ENCODE measurements at places on chromosomes 3 and 15.

GRCh38 chr15:42796955-42797782 lies 60.2 kb upstream of the CDAN1 start:
- DNase-seq: no peak

GRCh38 chr15:96767703-96768434 lies 437.4 kb downstream of the NR2F2 start:
- no peak for DNase-seq

DNA sequence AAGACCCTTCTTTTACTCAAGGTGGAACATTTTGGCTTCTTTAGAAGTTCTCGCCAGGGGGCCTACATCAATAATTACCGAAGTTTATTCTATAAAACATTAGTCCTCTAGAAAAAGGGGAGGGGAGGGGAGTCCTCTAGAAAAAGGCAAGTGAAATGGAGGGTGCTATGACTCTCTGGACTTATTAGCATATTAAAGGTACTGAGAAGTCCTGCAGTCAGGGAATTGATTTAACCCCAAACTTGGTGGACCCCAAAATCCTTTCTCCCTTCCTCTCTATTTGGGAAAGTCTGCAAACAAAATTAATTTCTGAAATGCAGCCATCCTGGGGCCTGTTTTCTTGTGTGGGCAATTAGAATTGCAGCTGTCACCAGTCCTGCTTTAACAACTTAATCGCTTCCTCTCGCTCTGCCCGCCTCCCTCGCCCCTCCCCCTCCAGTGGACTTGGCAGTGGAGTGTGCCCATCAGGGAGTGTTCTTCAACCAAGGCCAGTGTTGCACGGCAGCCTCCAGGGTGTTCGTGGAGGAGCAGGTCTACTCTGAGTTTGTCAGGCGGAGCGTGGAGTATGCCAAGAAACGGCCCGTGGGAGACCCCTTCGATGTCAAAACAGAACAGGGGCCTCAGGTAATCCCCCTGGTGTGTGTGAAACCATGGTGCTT lies 18.9 kb upstream of the LRRK1 start:
- DNase-seq: no peak

GRCh38 chr3:153896197-153896596 lies 225.0 kb upstream of the ARHGEF26 start:
- no peak for DNase-seq

DNA sequence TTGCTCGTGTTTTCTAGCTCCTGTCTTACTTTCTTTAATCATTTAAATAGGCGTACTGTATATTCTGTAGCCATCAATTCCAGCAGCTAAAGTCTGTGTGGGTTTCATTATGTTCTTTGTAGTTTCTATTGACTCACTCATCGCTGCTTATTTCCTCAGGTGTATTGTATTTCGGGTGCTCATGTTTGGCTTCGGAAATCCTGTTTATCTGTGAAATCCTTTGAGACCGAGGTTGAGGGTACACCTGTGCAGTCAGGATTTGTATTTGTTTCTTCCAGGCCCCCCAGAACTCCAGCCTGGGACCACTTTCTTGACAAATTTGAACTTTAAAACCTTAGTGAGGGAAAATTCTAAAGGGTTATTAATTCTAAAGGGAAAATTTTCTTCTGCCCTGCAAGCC lies 2.0 kb upstream of the PAK2 start:
- no peak for DNase-seq

DNA sequence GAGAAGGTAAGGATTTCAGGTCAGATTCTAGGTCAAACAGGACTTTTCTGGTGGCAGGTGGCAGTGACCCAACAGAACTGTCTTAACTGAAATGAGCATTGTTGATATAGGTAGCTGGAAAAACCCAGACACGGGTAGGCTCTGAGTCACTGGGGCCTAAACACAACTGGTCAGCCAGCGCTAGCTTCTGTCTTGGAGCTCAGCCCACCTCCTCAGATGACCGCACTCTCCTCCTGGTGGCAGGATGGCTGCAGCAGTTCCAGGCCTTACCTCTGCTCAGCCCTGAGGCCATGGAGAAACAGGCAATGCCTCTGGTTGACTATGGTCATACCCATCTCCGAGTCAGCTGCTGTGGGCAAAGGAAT lies 61.1 kb upstream of the GATA2 start:
- DNase-seq: no peak

- DNase-seq: no peak
Observed at GRCh38 chr15:67127965-67128364, 62.6 kb downstream of the SMAD3 start.

GRCh38 chr3:171176244-171176933 lies 149.9 kb upstream of the SLC2A2 start:
- DNase-seq: no peak

- no peak for DNase-seq
Observed at GRCh38 chr3:40262331-40262730, 47.2 kb upstream of the EIF1B start.

GRCh38 chr3:160820430-160820829 lies 64.4 kb downstream of the PPM1L start:
- no peak for DNase-seq

GRCh38 chr3:45112939-45113338 lies 33.2 kb downstream of the CDCP1 start:
- DNase-seq: no peak

DNA sequence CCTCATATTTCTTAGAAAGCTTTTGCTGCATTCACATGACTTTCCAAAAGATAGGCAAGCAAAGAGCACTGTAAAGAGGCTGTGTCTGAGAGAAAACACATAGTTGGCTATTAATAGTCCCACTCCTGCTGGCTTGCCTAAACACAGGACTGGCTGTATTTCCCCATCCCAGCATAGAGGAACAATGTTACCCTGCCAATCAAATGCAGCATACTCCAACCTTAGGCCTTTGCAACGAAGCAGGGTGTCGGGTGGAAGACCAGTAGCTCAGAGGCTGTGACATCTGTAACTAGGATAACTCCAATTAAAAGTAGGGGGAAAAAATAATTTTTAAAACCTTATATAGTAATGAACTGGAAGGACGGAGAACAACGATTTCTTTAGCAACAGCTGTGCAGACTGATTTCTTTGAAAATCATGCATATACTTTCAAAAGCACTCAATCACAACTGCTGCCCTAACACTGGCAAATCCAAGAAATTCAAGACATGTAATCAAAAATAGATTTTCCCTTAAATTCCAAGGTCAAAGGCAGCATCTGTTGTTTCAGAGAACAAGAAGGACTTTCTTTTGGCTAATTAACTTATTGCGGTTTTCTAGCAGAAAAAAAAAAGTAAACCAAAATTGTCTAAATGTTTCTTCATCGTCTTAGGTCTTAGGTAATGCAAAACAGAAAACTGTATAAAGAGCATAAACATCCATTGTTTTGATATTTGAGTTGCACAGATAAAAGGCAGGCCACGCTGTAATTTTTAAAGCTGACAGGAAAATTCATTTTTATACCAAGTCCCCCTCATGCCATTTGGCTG lies 139.3 kb downstream of the TNIK start:
- DNase-seq: no peak

GRCh38 chr3:62774221-62774620 lies 101.0 kb downstream of the CADPS start:
- no peak for DNase-seq

DNA sequence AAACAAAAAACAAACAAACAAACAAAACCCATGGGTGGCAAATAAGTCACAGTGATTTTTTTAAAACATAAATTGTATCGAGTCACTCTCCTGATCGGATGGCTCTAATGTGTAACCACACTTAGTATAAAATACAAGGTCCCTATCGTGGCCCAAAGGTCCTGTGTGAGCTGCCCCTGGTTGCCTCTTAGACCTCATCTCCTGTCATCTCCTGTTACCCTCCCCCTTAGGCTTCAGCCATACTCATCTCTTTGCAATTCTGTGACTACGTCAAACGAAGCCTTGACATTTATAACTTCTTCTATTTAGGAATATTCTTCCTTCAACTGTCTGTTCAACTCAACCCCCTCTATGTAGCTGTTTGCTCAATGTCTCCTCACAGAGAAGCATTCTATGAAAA lies 43.9 kb upstream of the TTBK2 start:
- DNase-seq: no peak

- no peak for DNase-seq
Observed at GRCh38 chr15:26070095-26070532, 207.0 kb upstream of the ATP10A start.

DNA sequence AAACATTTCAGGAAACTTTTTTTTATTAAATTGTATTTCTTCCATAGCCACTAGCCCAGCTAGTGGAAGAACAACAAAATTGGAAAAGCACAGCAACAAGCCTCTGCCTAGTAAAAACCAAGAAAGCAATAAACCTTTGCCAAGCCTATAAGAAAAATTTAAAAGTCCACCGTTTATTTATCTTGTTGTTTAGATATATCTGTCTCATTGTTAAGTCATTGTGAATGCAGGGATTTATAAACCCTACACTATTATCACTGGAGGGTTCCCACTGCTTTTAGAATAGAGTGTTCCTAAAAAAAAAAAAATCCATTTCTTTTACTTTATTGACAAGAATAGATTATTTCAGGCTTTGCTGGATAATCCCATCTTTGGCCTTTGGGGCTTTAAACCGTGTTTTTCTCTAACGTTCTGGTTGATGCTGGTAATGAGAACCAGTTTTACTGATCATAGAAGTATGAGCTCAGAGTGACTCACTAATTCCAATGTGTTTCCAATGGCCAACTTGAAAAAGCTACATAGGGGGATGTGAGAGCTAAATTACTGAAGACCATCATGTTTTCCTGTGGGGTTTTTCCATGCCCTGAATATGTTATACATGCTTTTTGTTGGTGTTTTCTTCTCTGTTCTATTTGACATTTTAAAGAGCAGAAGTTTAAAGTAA lies 634.1 kb downstream of the RBMS3 start:
- DNase-seq: no peak

DNA sequence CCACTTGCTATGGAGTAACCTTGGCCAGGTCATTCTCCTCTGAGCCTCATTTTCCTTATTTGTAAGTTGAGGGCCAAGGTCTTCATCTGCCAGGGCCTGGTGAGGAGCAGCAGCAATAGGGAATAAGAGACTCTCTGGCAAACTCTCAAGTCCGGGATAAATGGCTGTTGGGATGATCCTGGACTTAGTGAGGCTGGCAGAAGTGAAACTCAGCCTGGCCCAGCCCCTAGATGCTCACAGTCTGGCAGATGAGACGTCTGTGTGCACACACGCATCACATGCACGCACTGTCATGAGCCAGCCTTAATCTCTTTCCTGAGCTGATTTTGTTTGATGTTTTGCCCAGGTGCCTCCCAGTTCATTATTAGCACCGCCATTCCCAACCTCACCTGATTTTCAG lies 26.8 kb downstream of the SLC6A6 start:
- no peak for DNase-seq

- DNase-seq: no peak
Observed at GRCh38 chr15:77811270-77811669, 178.6 kb upstream of the LINGO1 start.

- no peak for DNase-seq
Observed at GRCh38 chr3:136078421-136079364, 113.2 kb downstream of the PPP2R3A start.

GRCh38 chr3:179955809-179956208 lies 80.9 kb downstream of the PEX5L start:
- DNase-seq: no peak

DNA sequence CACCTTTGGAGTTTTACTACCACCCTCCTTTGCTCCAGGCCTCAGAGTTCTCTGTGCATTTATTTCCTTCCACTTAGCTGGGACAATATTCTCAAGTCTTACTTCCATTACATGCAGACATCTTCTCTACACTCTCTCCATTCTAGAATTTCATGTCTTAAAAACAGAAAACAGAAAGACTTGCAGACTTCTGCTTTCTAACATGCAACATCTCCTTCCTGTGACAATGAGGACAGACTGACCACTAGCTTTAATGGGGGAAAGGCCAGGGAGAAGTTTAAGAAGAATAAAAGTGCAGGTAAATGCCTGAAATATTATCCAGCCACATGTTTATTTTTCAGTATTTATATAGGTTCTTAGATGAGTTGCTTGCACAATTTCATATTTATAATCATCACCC lies 17.1 kb upstream of the CSTA start:
- DNase-seq: no peak

- DNase-seq: no peak
Observed at GRCh38 chr15:48856942-48857341, 21.0 kb upstream of the EID1 start.

DNA sequence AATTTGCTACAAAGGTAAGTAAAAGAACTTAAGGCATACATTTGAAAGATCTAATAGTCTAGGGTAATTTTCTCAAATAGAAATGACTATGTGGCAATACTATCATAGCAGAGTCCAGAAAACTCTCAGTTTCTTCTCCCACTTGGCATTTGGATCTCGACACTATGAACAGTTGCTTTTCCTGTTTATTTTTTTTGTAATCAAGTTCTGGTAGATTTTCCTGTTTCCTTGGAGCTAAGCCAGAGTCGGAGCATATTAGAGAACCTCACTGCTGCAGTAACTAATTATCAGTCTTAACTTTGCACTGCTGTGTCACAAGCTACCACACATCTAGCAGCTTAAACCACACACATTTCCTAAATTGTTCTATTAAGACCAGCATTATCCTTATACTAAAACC lies 44.9 kb upstream of the ZNF385D start:
- DNase-seq: no peak

DNA sequence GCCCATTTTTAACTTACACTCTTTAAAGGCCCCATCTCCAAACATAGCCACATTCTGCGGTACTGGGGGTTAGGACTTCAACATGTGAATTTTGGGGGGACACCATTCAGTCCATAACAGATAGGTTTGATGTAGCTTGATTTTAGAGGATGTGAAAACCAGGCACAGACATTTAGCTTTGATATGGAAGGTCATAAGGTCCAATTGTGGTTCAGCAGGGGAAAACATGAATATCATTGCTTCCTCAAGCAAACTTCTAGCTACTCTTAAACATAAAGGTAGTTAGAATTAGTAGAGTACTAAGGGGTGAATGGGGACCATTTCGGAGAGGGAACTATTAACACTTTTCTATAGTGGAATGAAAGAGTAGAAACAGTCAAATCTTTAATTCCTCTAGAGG lies 13.6 kb upstream of the NFKBIZ start:
- DNase-seq: no peak

DNA sequence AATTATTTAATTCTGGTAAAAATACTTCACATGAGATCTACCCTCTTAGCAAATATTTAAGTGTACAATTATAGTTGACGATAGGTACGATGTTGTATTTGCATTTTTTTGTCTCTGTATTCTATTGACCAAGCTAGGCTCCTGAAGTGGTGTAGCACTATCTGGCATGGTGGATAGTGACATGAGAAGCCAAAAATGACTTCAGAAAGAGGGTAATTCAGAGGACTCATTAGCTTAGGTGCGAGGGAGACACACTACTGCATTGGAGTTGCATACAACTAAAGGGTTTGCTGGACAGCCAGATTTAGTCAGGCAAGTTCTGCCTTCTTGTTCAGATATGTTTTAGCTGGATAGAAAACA lies 50.6 kb downstream of the KBTBD8 start:
- DNase-seq: no peak

GRCh38 chr3:169264711-169265110 lies 398.8 kb downstream of the MECOM start:
- DNase-seq: no peak

DNA sequence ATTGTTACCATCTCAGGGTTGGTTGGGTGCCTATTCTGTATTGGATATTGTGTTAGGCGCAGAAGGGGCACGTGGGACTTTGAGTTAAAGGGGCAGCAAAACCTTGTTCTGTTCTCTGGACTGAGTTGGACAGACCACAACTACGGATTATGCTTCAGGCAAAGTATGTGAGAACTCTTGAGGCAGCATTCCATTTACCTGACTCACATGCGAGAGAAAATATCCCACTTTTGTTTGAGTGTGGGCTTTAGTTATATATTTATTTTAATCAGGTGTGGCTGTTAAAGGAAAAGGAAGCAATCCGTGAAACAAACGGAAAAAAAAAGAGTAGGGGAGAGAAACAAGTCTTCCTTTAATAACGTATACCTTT lies 627 bp upstream of the PLS1 start:
- no peak for DNase-seq

GRCh38 chr3:46456118-46456517 lies 8.6 kb downstream of the LTF start:
- no peak for DNase-seq
